Activated T-cell treated with anti-CD3 and anti-CD28 coated beads, Interleukin-2, amount 50 U/mL, for 24 hours (primary cell): ENCODE measurements at places on chromosomes 7 and 10.

DNA sequence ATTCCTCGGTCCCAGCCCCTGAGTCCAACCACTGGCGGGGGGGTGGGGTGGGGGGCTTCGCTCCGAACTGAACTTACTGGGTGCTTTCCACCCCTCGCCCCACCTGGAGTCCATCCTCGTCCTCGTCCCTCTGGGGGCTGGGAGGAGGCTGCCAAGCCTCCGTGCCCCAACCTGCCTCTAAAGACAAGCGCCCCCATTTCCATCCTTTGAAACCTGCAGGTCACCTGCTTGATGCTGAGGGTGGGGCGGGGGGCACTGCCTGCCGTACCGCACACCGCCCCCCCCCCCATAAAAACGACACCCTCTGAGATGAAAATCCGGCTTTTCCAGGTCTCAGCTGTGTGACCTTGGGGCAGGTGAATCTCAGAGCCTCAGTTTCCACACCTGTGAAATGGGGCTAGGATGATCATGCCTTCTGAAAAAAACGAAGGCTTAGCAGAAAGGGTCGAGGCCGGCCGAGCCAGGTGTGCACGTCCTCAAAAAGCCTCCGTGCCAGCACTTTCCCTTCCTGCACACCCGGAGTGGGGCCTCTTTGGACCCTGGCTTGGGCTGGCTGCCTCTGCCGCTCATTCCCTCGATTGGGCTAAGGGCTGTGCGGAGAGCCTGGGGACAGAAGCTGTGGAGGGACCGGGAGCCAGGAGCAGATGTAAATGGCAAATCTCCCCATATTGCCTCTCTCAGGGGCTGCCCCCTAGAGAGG, 967 bp downstream of the ELFN1 start:
- no peak for DNase-seq

DNA sequence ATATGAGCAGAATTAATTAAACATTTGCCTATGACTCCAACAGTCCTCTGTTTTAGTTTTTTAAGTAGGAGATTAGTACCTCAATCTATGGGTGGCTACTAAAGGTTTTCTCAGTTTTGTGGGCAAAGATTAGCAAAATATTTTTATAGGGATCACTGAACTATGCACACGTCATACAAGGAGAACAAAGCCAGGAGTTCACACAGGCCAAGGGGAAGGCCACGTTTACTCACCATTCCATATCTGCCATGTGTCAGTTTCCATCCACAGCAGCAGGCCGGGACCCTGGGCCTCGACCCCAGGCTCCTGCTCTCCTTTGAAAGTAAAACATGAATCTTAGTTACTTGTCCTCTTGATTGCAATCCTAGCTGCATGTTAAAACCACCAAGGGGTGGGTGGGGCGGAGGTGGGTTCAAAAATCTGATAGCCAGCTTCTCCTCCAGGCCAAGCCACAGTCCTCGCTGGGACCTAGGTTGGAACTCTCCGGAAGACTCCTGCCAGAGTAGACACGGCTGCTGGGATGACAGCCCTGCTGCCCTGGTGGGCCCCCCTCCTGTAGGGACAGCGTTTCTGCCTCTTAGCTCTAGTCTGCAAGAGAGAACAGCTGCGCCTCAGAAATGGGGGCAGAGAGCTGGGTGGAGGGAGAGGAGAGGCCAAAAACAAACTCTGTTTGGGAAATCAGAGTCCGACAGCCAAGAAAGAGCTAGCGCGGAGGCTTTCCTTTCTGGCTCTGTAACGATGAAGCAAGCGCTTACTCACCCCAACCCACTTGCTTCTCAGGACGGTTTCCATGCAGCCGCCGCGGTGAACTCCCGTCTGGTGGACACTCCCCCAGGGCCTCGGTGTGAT, 35.6 kb downstream of the PITRM1 start:
- peak; percentile 30 for DNase-seq

DNA sequence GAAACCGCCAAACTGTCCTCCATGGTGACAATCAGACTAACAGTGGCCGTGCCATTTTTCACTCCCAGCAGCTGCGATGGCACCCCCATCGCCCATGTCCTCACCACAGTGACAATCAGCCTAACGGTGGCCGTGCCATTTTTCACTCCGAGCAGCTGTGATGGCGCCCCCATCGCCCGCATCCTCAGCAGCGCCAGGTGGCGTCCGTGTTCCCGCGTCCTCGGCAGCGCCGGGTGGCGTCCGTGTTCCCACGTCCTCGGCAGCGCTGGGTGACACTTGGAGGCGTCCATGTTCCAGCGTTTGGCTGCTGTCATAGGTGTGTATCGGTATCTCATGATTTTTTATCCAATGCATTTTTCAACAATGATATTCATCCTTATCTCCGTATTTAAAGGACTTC, 267.3 kb downstream of the PTPRN2 start:
- no peak for DNase-seq

GRCh38 chr10:2908851-2909630, 158.3 kb upstream of the PFKP start:
- DNase-seq: no peak

DNA sequence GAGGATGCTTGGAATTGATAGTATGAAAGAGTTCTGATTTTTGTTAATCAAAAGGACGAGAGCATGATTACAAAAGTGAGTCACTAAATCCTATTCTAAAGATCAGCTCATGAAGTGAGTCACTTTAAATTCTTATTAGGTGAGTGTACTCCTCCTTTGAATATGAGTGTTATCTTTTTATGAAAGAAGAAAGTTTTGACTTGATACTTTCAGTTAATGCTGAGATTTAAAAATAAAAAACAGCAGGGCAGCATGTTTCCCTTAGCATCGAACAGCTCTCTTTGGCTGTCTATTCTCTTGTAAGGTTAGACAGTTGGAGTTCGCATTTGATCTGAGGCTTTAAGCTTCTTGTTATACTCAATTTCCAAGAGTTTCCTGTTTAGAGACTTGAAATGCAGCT, 222.0 kb downstream of the TWIST1 start:
- no peak for DNase-seq

DNA sequence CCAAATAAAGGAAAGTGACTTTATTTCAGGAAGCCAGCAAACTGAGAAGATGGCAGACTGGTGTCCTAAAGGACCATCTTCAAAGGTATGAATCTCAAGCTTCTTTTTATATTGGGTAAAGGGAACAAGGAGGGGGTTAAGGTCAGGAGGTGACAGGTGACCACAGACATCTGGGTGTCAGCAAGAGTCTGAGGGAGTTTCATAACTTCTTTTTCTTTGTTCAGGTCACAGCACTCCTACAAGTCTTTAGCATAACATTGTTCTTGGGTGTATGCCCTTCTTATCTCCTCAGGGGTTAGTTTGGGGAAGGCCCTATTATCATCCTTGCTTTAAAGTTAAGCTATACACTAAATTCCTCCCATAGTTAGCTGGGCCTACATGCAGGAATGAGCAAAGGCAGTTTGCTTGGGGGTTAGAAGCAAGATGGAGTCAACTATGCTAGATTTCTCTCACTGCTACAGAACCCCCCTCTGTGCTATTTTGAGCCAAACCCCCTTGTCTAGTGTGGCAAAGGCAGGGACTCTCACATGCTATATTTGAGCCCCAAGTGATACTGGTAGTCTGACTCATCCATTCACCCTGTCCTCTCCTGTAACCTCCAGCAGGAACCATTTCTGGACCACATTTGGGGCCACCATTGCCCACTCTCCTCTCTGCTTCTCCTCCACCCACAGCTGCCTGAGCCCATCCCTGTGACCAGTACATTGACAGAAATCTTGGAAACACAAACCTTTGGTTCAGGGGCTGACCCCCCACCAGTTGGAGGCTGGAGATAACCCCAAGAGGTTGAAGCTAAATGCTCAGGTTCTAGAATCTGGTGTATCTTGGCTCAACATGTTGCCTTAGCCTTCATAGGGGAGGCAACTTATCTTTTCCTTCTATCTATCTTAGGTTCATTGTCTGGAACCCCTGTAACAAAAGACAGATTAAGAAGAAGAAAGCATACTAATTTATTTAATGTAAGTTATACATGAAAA, 55.5 kb upstream of the LRGUK start:
- DNase-seq: no peak

- no peak for DNase-seq
Observed at GRCh38 chr10:129730272-129730992, 233.6 kb downstream of the EBF3 start.

DNA sequence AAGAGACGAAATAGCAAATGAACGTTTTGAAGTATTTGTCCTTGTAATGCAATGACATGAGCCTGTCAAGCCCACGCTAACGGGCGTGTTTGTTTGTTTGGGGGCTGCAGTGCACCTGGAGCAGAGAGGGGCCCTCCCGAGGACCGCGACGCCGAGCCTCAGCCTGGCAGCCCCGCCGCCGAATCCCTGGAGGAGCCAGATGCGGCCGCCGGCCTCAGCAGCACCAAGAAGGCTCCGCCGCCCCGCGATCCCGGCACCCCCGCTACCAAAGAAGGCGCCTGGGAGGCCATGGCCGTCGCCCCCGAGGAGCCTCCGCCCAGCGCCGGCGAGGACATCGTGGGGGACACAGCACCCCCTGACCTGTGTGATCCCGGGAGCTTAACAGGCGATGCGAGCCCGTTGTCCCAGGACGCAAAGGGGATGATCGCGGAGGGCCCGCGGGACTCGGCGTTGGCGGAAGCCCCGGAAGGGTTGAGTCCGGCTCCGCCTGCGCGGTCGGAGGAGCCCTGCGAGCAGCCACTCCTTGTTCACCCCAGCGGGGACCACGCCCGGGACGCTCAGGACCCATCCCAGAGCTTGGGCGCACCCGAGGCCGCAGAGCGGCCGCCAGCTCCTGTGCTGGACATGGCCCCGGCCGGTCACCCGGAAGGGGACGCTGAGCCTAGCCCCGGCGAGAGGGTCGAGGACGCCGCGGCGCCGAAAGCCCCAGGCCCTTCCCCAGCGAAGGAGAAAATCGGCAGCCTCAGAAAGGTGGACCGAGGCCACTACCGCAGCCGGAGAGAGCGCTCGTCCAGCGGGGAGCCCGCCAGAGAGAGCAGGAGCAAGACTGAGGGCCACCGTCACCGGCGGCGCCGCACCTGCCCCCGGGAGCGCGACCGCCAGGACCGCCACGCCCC, 118.5 kb downstream of the CYTH3 start:
- DNase-seq: no peak

- DNase-seq: no peak
Observed at GRCh38 chr10:108696792-108697477, 1226.4 kb downstream of the XPNPEP1 start.

- no peak for DNase-seq
Observed at GRCh38 chr10:102066399-102067088, 1.4 kb downstream of the HPS6 start.
